ENCODE measurements at places on chromosomes 13 and 19. TPM values are rescaled to one million over a fixed set of nuclear protein-coding genes. Genes with fewer than 3 reads are reported as not detected.

- DNase-seq: no peak
These were observed 20.1 kb upstream of the CAMSAP3 start for GRCh38 chr19:7575434-7576040.

The CERS1 gene
- not detected for total RNA-seq

DNA sequence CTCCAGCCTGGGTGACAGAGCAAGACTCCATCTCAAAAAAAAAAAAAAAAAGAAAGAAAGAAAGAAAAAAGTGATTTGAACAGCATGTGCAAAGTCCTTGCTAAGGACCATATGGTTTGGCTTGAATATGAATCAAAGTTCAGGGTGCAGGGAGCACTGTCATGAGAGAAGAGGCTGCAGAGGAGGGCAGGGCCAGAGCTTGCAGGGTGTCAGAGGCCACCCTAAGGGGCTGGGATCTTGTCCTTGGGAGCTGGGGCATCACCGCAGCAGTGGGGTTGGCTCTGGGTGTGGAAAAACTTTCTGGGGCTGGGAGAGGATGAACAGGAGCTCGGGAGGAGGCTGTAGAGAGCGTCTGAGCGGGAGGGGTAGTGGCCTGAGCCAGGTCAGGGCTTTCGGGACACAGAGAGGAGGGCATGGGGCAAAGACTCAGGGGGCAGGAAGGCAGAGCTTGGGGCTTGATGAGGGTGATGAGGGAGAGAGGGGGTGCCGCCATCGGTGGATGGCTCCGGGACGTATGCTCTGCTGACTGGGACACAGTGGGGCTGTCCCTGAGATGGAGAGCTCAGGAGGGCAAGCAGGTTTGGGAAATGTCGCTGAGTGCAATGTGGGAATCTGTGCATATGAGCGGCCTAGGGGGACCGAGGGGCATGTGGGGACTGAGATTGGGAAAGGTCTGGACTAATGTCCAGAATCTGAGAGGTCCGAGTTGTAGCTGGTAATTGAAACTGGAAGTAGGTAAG is 3.0 kb downstream of the TRPM4 start:
- no peak for DNase-seq

DNA sequence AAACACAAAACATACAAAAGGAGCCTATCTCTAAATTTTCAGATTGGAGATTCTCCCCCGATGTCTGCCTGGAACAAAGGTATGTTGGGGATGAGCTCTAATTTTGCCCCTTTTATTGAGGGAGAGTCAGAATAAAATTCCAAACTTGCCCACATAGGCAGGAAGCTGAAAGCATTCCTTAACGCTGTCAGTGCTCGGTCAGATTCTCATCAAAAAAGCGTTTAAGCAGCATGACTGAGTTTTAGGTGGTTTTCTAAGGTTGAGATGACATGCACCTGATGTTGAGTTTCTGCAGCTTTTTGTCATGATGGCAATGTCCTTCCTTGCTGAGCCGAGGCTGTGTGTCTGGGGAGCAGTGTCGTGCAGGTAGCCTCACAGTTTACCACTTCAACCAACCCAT is 48.4 kb upstream of the MEDAG start:
- no peak for DNase-seq

DNA sequence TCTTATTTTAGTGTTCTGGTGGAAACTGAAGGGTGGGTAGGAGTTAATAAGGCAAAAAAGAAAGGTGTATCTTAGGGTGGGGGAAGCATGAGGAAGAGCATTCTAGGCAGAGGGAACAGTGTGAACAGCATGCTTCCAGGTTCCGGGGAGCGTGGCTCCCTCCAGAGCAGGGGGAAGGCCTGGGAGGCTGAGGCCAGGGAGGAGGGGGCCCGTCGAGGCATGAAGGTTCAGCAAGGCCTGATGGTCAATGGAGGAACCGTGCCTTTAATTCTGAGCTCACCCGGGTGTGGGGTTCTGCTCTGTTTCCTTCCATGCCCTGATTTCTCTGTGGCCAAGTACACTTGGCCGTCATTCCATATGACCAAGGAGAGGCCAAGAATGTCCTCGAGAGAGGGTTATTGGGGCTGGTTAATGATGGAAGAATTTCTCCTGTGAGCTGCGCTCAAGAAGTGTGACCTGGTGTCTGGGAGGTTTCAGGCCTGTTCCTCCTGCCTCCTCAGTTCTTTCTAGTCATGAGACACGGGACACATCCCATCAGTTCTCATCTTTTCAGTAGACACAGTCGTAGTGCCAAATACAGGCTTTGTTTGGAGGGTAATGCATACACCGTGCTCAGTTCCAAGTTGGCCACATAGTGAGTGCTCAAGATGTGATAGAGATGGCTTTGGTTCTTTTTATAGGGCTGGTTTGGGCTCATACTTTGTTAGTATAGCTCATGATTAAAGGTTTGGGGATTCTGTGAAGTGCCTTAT is 73.6 kb downstream of the SIPA1L3 start:
- DNase-seq: no peak

The CATSPERD gene
- total RNA-seq: not detected

DNA sequence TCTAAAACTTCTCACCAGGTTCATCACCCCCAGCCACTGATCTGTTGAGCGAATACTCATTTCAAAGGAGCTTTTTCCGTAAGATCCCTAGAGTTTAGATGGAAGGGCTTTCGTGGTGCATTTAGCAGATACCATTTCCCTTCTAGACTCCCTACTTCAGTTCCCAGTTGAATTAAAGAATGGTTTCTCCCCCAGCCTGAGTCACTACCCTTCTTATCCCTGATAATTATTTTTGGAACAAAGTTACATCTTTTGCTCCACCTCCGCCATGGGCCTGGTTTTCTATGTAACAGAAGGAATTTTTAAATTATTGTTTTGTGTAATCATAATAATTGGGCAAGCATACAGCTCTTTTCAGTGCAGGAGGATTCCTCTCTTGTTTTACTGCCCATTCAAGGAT is 22.0 kb downstream of the USPL1 start:
- no peak for DNase-seq

The TNFSF11 gene
- total RNA-seq: not detected

The SERPINE3 gene
- total RNA-seq: 8.8 TPM

The ADGRE2 gene
- total RNA-seq: 5.6 TPM

The CGB8 gene
- total RNA-seq: not detected

The C19orf38 gene
- total RNA-seq: 7.9 TPM

DNA sequence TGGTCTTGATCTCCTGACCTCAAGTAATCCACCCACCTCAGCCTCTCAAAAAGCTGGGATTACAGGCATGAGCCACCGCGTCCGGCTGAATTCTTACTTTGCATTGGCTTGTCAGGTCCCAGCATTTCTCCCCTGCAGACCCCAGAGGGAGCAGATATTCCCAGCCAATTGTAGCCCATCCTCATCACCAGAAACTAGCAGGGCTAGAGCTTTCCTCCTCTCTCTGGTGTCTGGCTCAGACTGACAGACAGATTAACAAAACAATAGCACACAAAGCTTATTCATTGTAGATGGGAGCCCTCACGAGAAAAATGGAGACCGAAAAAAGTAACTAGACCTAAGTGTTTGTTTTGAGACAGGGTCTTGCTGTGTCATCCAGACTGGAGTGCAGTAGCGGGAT is 7.5 kb upstream of the MPV17L2 start:
- no peak for DNase-seq

The TMEM255B gene
- total RNA-seq: 19.1 TPM

DNA sequence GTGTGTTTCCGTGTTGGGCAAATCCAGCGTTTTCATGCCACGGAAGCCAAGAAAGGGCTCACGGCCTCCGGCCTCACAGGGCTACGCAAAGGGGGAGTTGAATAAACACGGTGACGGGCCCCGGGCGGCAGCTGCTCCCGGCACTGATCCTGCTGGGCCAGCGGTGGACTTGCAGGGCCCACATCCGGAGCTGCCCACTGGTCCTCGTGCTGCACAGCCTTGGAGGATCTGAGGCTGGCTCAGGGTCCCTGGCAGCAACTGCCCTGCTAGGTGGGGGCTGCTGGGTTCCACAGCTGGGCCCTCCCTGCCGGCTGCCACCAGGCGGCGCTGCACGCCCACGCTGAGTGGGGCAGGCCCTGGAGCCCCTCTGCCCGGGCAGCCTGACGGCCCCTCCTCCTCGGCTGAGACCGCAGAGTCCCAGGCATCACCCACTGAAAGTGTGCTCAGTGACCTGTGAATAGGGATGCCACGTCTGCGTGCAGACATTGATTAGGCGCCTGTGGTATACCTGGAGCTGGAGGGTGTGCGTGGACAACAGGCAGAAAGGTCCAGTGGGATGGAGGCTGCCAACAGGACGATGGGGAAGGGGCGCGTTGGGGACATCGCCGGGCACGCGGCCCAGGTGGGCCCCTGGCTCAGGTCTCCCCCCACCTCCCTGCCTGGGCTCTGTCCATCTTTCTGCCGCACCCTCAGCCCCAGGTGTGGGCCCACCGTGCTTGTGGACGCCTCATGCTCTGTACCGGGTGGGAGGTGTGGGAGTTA is 5.3 kb upstream of the HCN2 start:
- DNase-seq: no peak

DNA sequence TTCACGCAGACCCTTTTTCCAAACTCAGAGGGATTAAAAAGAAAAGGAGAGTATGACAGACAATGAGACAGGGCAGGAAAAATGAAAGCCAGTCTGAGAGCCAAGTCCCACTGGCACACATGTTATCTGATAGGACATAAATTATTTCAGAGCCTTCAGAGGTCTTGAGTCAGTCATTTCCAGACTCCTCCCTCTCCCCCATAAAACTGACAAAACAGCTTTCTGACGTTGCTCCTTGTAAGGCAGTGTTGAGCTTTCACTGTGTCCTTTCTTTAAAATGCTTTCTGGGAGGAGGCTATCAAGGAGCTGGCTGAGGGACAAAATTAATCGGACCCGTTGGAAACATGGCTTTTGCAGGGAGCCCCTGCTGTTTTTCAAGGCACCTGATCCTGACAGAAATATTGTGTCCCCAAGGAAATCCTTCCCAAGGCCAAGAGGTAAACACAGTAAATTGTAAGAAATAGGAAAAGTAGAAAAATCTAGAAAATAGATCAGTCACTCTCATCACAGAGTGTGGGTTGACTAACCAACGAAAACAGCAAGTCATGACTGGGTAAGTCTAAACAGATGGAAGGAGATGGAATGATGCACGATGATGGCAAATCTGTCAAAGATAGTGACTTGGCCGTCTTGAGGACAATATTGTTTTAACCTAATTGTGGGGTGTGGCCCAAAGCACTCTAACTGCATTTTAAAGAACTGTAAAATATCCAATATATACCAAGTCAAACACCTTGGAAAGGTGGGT is 89.7 kb downstream of the DCT start:
- no peak for DNase-seq

DNA sequence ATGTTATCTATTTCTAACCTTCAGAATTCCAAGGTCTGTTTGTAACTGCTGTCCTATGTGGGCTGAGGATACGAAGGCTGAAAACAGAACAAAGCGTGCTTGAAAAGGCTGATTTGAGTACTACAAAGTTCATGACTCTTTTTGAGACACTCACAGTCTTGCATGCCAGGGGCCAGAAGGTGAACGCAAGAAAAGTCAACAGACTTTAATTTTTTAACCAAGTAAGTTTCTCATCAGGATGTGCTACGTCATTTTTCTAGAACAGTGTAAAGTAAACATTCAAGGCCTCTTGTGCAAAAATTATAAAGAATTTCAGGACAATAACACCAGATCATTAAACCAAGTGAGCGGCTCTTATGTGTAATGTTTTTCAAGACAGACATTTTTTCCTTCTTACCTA is 163.5 kb downstream of the COG6 start:
- DNase-seq: no peak

DNA sequence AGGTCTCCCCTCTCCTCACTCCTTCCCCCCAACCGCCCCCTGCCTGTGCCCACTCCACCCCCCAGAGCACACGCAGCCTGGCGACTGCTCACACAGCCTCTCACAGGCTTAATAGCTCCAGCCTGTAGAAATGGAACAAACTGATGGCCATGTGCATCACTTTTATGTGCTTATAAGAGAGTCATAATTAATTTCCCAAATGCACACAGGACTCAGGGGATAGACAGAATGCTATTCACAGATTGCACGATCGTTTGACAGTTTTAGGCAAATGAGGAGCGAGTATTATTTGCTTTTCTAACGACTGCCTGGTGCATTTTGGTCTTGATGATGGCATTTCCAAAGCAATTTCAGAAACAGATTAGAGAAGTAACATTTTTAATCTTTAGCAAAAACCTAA is 97.7 kb upstream of the VSTM2B start:
- DNase-seq: no peak

- no peak for DNase-seq
These were observed 118.1 kb upstream of the FRY start for GRCh38 chr13:31913459-31913858.

GRCh38 chr13:65932013-65932412 is 1298.1 kb downstream of the PCDH9 start:
- no peak for DNase-seq

The HOMER3 gene
- 37.8 TPM for total RNA-seq

The MYH14 gene
- total RNA-seq: 10.5 TPM

- no peak for DNase-seq
These were observed 747.7 kb downstream of the PCDH17 start for GRCh38 chr13:58379221-58379620.

The ASPDH gene
- not detected for total RNA-seq

- no peak for DNase-seq
These were observed 44.7 kb upstream of the FRY start for GRCh38 chr13:31986676-31987470.

DNA sequence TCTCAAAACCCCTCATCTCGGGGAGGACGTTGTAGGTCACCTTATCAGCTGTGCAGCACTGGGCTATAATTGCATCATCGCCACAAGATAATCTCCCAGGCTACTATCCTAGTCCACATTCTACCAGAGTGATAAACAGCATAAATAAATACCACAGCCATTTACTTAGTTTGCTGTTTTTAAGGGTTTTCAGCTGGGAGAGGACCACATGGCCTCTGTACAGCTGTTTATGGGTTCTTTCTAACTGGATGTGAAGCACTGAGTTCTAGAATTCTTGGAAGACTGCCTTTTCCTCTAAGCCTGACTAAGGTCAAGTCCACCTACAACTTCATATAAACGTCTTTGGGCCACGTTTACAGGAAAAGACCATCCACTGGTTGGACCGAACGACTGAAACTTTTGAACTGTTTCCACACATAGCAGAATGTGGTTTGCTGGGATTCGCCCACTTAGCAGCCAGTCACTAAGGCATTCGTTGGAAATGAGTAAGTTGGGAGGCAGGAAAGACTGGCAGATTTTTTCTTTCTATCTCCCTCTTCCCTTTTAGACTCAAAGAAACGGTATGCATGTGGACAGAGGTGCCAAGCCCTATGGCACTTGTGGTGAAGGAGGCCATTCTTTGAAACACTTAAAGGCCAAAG is 752.5 kb upstream of the SGCG start:
- no peak for DNase-seq

DNA sequence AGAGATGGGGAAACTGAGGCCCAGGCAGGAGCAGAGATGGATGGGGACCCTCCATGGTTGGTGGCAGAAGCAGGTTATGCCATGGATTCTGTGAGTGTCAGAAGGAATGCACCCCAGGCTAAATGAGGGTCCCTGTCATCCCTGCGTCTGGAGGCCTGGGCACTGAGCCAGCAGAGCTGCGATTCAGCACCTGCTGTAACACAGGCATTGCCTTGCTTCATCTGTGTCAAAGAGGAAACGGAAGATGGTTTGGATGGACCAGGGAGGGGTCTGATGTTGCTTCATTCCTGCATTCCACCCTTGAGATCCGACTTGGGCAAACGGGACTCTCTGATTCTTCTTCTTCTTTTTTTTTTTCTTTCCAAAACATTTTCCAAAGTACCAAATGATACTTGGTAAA is 1.2 kb downstream of the C5AR1 start:
- DNase-seq: no peak

All from omental fat pad (tissue), 4 donors.